ENCODE measurements at places on chromosomes 11 and 22. TPM values are rescaled to one million over a fixed set of nuclear protein-coding genes. Genes with fewer than 3 reads are reported as not detected.

DNA sequence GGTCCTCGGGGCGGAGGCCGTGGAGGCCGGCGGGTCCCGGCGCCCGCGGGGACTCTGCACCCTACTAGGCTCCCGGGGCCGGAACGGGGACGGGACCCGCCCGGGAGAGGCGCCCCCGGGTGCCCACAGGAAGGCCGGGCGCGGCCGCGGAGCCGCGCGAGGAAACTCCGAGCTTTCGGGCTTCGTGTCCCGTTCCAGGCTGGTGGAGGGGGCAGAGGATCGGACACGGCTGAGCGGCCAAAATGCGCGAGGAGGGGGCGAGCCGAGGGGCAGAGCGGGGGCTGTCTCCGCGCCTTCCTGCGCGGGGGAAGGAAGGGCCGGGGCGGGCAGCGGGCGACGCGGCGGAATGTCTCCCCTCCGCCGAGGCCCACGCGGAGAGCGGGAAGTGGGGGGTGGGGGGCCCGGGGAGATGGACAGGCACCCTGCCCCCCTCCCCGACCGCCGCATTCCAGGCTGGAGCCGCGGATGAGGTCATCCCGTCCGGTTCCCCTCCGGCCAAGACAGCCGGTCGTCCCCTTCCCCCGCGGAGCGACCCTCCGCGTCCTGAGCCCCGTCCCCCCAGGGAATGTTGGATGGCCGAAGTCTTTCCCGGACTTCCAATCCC lies 430 bp downstream of the CDC42EP1 start:
- DNase-seq: peak; percentile 42

GRCh38 chr11:10725114-10725906 lies 25.7 kb upstream of the CTR9 start:
- DNase-seq: peak; percentile 93

Gene OR51M1
- not detected for total RNA-seq

Gene CXCR5
- not detected for total RNA-seq

GRCh38 chr22:23237201-23237798 lies 57.0 kb downstream of the BCR start:
- no peak for DNase-seq

All from HT1080 (cell line).